ENCODE measurements at places on chromosomes 5 and 9.

DNA sequence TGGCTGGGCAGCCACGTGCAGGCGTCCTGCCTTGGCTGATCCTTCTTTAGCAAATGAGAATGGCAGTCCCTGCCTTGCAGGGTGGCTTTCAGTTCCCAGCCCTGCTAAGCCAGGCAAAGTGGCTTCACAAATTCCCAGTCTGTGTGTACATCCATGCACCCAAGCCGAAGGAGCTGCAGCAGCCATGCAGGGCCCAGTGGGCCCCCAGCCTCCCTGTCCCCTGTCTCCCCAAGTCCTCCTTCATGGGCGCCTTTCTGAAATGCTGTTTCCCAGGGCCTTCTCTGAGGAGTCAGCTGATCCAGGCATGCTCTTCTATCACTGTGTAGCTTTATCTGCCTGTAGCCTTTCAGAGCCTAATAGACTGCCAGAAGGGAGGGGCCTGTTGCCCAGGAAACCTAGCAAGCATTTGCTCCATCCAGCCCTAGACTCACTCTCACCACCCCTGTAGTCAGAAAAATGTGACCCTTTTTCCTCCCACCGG, 47.4 kb upstream of the SHC3 start:
- no peak for DNase-seq

DNA sequence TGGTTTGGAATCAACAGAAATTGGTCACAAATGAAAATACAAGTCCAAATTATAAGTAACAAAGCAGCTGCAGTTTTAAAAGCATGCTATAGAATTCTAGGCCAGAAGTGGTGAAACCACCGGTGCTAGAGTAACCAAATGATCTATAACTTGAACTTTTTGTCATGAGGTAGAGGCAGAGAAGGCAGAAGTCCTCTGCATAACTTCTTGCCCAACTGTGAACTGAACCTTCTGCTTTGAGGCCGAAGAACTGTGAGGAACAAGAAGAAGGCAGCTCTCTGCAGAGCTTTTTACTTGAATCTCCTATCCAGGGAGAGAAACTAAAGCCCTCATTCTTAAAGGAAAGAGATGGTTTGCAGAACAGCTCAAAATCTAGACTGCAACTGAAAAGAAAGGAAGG, 36.2 kb upstream of the TENT2 start:
- DNase-seq, result no peak

- DNase-seq, result no peak
Measured at GRCh38 chr5:113974976-113975375, 386.9 kb upstream of the KCNN2 start.

- no peak for DNase-seq
Measured at GRCh38 chr5:97508864-97509263, 325.8 kb upstream of the RIOK2 start.

DNA sequence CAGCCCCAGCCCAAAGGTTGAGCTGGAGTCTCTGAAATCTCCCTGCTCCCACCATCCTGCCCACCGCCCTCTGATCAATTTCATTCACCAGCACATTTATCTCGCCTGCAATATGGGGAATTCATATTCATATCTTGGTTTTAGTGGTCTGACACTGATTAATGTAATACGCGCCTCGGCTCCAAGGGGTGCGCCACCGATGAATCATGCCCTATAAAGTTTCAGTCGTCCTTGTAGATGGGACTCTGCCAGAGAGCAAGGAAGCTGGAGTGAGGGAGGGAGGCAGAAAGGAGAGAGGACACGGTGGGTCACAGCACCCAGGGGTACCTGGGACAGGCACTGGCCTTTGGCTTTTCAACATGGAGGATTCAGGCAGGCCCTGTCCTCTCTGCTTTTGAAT, 8.9 kb downstream of the IRX1 start:
- no peak for DNase-seq

GRCh38 chr5:67842806-67843205, 372.8 kb upstream of the PIK3R1 start:
- DNase-seq, result no peak

DNA sequence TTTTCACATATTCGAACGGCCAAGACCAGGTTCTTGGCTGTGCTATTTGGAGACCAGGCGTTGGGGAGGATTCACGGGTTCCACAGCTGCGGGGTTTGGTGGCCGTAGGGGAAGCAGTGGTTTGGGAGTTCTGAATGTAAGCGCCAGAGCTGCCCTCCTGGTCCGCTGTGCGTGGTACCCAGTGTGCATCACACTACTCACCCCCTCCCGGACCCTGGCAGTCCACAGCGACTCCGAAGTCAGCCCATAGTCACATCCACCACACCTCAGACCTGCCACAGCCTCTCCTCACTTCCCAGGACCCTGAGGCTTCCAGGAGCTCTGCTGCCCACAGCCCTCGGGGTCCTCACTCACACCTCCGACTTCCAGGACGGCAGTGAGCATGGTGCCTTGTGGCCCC, 26.8 kb downstream of the AMBP start:
- DNase-seq, result no peak

GRCh38 chr5:72283358-72283757, 36.7 kb downstream of the MRPS27 start:
- DNase-seq, result no peak

- no peak for DNase-seq
Measured at GRCh38 chr5:66515209-66515608, 81.0 kb upstream of the MAST4 start.

- DNase-seq, result no peak
Measured at GRCh38 chr9:7974335-7974960, 174.9 kb upstream of the DMAC1 start.

DNA sequence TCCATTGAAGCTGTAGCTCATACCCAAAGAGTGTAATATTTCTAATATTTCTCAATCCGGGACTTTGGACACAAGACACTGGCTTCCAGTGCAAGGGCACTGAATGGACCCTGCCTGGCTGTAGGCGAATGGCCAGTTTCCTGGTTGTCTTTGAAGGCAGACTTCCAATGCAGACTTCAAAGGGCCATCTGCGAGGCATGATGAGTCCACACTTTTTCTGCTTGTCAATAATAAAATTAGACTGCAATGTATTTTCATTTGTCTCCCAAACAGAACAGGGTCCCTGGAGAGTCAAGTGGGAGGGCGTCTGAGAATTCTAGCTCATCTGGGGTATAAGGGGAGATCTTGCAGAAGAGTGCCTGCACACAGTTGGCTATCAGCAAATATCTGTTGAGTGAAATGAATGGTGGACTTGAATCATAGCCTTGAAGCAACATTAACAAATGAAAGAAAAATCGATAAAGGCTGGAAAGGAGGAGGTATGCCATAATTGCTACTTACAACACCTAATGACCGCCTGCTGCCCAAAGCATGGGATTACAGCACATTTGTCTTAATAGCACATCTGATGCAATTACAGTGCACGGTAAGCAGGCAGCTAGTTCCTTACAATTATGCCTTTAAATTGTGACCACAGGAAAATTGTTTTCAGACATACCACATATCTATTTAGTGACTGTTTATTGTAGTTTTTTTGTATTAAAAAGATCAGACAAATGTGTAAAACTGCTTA, 137.5 kb downstream of the ARHGEF28 start:
- DNase-seq, result no peak

GRCh38 chr5:32023816-32024215, 150.3 kb downstream of the GOLPH3 start:
- no peak for DNase-seq

- DNase-seq, result no peak
Measured at GRCh38 chr5:129019401-129019908, 54.2 kb downstream of the SLC27A6 start.

- DNase-seq, result no peak
Measured at GRCh38 chr9:134024214-134024792, 978 bp upstream of the BRD3OS start.

DNA sequence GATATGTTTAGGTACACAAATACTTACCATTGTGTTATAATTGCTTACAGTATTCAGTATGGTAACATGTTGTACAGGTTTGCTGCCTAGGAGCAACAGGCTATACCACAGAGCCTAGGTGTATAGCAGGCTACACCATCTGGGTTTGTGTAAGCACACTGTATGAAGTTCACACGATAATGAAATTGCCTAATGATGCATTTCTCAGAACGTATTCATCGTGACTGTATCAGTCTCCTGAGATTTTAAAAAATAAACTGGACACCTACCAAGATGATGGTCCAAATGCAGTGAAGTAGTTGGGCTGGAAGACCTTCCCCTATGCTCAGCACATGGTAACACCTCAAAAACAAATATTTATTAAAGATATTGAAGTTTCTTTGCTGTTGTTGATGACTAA, 103.3 kb upstream of the NFIB start:
- DNase-seq, result no peak

DNA sequence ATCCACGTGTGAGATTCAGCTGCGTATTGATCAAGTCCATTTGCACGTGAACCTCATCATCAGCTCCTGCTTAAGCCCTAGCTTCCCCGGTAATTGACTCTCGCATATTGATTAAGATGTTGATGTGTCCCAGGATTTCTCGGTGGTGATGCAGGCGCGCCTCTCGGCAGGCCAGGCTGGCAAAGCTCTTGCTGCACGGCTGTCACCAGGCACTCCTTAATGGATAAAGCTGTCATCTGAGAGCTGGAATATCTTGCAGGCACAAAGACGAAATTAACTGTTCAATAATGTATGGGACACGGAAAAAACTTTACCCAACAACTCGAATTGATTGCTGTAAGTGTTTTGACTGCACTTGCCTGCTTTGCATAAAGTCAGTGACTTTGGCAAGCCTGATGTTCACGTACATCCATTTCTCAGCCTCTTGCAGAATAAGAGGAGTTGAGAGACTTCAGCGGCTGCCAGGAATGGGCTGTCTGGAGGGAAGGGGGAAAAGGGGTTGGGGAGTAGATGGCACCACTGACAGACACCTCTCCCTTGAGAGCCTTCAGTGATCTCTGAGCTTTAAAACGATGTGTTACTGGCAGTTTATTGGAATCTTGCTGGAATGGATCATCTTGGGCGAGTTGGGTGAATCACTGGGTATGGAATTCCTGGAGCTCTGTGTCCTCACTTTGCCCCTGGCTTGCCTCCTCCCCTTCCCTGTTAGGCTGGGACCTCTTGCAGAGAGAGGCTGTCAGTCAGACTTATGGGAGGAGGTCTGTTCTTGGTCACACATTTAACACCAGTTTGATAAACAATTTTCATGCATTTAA, 650.3 kb downstream of the CCDC171 start:
- DNase-seq, result no peak

- DNase-seq, result no peak
Measured at GRCh38 chr9:123061216-123061615, 27.7 kb downstream of the GPR21 start.

DNA sequence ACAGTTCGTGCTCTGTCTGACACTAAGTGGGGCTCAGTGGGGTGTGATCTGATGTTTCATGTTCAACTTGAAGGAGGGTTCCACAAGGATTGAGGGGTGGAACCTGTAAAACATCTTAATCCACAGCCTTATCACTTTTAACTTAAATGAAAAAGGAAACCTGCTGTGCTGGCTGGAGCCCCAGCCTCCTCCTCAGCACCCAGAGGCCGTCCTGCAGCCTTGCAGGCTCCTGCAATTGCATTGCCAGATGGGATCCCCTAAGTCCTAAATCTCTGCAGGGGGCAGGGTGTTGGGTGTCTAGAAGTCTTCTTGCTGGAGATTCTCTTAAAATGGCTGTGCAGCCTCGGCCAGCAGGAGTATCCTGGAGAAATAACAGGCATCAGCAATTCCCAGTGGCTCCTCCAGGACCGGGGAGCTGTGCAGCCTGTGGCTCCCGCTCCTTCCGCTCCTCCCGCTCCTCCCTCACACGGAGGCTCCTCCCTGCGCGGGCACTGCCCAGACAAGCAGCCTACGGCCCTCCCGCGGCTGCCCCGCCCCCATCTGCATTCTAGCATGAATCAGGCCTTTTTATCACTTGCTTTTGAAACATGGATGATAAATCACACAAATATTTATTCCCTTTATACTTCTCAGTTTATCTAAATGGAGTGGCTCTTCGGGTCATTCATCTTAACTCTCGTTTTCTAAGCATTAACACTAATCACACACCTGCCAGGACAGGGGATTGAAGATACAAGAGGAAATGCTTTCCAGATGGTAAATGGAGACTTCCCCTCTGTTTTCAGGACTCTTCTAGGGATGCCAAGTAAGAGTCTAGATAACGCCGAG, 131.0 kb downstream of the ADAMTS16 start:
- DNase-seq, result no peak

GRCh38 chr5:167578977-167579692, 712.3 kb upstream of the WWC1 start:
- DNase-seq, result no peak

Measured in right forelimb (tissue), 1 donor.